GM12891 (cell line): ENCODE measurements at places on chromosomes 12 and 14.
A peak's percentile ranks its signal among the peaks of the same experiment; 100 is the strongest.

- no peak for DNase-seq
Measured at GRCh38 chr14:24349742-24350141, 10.0 kb upstream of the RIPK3 start.

- peak; percentile 11 for DNase-seq
Measured at GRCh38 chr14:100738269-100738691, 11.6 kb downstream of the DLK1 start.

DNA sequence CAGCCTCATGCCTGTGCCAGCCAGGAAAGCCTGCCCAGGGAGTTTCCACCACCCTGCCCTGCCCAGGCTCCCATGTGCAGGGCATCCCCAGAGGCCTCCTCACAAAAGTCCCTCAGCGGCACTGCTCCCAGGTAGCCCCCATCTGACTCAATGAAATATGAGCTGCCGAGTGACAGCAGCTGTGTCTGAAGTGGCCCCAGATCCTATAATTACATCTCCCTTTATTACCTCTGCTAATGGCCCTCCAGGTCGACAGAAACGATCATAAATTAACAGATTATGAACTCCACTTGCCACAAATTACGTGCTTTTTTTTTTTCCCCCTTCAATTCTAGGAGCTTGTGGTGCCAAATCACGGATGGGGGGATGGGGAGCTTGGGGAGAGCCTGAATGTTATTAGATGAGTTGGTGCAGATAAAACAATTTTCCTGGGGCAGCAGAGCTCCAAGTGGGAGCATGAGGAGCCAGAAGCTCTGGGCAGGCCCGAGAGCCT is 110.4 kb downstream of the ESRRB start:
- no peak for DNase-seq

DNA sequence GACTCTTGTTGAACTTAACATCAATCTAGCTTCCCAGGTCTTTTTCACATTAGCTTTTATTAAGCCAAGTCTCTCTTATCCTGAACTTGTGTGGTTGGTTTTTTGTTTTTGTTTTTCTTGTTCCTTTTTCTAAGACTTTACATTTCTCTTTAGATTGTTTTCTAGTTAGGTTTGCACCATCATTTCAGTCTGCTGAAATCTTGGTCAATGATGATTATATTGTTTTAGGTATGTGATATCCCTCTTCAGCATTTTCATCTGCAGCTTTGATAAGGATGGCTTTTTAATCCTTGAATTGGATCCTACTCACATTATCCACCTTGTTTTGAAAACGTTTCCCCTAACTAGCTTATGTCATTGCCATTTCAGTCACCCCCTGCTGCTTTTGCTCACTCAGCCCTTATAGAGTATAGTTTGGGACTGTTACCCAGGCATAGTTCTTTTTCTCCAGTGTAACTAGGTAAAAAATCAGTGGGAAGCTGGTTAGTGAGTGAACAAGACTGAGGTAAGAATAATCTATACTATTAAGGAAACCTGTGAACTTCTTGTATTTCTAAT is 22.0 kb downstream of the YLPM1 start:
- DNase-seq: no peak

GRCh38 chr12:3543826-3544225 is 52.8 kb downstream of the PRMT8 start:
- DNase-seq: no peak

DNA sequence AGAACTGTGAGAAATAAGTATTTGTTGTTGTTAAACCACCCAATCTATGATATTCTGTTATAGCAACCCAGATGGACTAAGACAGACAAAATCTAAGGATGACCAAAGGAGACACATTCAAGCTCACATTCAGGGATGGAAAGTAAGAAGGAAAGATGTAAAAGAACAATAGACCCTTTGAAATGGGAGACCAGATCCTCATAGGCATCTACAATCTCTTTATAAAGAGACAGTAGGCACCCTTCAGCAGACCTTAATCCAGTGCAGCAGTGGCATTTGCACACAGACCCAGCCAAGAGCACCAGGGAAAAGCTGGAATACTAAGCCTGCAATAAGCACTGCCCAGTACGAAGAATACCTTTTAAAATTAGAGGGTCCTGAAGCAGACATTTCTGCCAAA is 132.7 kb downstream of the KLHL28 start:
- DNase-seq: no peak

DNA sequence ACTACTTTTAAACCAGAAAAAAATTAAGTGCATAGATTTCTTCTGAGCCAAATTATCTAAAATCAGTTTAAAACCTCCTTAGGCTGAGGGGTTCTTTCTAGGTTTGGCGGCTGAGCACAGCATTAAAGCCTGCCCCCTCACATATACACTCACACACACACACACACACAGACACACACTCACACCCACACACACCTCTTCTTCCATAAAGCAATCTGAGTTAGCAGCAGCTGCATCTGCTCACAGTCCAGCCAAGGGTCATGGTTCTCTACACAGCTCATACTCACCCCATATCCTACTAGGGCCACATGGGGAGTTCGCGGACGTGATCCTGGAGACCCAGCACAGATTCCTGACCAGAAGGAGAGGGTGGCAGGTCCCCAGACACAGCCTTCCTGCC is 12.4 kb downstream of the SYNDIG1L start:
- DNase-seq: no peak

- peak; percentile 55 for DNase-seq
Measured at GRCh38 chr12:120439646-120440247, 1.8 kb downstream of the COX6A1 start.

- DNase-seq: no peak
Measured at GRCh38 chr12:105581420-105581819, 250.9 kb downstream of the C12orf75 start.

- DNase-seq: no peak
Measured at GRCh38 chr12:4031703-4032291, 158.6 kb upstream of the PARP11 start.

DNA sequence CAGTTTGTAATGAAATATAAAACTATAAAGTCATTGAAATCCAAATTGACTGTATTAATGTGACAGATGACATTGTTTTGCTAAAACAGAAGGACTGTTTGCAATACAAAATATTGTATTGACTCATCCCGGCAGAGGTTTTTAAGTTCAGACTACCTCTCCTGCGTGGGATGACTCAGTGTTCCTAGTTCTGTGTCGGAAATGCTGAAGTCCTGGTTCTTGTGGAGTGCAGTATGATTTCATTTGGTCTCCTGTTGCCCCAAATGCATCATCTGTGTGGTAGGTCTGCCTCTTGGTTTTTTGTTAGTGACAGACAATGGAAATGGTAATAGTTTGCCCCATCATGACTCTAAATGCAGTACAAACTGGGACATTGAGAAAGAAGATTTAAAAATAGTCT is 27.8 kb downstream of the PELI2 start:
- DNase-seq: no peak

DNA sequence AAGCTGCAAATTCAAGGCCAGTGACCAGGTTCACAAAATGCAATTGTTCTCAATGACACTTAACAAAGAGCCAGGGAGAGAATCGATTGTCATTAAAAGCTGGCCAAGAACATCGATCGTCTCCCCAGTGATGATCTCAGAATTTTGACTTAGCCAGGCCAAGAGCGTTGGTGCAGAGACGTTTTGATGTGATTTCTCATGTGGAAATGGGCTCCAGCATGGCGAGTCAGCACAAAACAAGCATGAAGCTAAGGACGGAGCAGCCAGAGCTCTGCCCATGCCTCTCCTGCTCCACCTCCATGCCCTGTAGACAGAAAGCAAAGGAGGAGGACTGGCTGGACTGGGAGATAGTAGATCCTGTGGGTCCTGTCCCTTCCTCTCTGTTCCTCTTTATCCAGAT is 270.8 kb downstream of the FOXN3 start:
- no peak for DNase-seq

DNA sequence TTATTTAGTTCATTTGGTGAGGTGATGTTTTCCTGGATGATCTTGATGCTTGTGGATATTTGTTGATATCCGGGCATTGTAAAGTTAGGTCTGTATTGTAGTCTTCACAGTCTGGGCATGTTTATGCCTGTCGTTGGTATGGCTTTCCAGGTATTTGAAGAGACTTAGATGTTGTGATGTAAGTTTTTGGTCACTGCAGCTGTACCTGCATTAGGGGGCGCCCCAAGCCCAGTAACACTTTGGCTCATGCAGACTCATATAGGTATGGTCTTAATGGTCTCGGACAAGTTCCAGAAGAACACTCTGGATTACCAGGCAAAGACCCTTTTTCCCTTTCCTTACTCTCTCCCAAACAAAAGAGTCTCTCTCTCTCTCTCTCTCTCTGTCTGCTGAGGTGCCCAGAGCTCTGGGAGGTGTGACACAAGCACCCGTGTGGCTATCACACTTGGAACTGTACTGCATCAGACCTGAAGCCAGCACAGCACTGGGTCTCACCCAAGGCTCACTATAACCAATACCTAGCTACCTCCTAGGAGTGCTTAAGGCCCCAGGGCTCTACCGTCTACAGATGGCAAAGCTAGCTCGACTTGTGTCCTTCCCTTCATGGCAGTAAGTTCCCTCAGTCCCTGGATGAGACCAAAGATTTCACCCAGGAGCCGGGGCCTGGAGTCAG is 425.8 kb upstream of the ATXN7L3B start:
- no peak for DNase-seq

- DNase-seq: no peak
Measured at GRCh38 chr12:48356041-48356768, 5.5 kb upstream of the ZNF641 start.

- no peak for DNase-seq
Measured at GRCh38 chr12:49233842-49234526, 30.9 kb upstream of the TUBA1C start.
